Caki2 (cell line): ENCODE measurements at places on chromosomes 2 and 18. TPM values are rescaled to one million over a fixed set of nuclear protein-coding genes. Genes with fewer than 3 reads are reported as not detected.
A peak's percentile ranks its signal among the peaks of the same experiment; 100 is the strongest.

- DNase-seq: no peak
Observed at GRCh38 chr2:151165105-151165684, 96.5 kb downstream of the RBM43 start.

GRCh38 chr2:72144632-72145288, 2.9 kb downstream of the CYP26B1 start:
- peak; percentile 84 for DNase-seq

DNA sequence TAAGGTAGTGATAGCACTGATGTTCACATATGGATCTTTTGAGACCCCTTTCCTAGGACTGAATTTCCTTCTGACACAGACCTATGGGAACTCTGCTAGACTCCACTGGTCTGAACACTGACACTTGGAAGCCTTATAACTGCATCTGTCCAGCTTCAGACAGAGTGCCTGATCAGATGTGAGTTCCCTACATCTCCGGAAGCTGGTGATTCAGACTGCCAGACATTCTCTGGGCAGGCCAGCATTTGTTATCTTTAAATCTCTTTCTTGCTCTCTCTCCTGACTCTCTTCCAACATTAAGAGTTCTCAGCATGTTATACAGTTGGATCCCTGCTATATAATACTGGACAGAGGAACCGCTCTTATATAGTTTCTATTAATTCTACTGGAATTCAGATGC, 408.5 kb downstream of the ZEB2 start:
- DNase-seq: no peak

- DNase-seq: no peak
Observed at GRCh38 chr2:231684314-231685223, 23.8 kb upstream of the PTMA start.

DNA sequence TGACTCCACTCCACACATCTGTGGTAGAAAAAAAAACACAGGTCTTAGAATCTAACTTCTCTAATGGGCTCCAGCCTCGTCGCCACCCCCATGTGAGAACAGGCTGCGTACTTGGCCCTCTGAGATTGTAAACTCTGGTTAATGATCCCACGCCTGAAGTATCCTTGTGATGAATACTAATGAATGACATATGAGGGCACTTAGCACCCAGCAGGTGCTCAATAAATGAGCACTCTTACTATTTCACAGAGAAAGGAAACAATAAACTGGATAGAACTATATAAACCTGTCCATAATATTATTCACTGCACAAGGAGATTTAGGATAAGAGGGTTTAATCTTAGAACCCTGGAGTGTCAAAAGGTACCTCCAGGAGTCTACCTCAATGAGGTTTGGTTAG, 310.1 kb upstream of the HNRNPA3 start:
- DNase-seq: no peak

RIT2 gene
- not detected in 2 replicates for total RNA-seq

- DNase-seq: no peak
Observed at GRCh38 chr2:45895241-45895861, 243.9 kb downstream of the PRKCE start.

DNA sequence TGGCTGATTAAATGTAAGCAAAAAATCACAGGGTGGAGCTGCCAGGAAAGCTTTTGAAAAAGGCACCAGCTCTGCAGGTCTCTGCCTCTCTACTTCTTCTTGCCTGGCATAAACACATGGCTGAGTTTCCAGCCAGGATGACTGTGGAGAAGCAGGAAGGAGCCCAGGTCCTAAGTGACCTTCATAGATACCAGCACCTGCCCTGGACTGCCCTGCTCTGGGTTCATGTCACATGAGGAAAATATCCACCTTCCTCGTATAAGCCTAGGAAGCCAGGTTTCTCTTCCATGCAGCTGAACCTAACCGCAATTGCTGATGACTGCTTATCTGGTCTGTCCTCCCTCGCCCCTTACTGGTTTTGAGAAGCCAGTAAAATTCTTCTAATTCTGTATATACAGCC, 47.8 kb upstream of the CREB1 start:
- no peak for DNase-seq

DNA sequence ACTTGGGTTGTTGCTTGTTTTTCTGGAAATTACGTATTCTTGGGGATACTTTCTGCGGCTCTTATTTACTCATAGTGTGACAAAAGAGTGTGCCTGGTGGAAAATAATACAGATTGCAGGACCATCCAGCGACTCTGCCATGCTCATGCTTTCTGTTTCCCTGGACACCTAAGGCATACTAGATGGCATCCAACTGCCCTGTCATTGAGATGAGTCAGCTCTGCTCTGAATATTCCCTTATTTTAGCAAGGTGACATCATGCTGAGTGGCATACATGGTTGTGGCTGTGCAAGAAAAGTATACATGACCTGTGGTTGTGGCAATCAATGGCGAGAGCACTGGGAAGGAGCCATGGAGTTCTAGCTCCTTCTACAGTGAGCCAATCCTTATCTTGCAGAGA, 471.0 kb downstream of the TMEM182 start:
- peak; percentile 17 for DNase-seq

DNA sequence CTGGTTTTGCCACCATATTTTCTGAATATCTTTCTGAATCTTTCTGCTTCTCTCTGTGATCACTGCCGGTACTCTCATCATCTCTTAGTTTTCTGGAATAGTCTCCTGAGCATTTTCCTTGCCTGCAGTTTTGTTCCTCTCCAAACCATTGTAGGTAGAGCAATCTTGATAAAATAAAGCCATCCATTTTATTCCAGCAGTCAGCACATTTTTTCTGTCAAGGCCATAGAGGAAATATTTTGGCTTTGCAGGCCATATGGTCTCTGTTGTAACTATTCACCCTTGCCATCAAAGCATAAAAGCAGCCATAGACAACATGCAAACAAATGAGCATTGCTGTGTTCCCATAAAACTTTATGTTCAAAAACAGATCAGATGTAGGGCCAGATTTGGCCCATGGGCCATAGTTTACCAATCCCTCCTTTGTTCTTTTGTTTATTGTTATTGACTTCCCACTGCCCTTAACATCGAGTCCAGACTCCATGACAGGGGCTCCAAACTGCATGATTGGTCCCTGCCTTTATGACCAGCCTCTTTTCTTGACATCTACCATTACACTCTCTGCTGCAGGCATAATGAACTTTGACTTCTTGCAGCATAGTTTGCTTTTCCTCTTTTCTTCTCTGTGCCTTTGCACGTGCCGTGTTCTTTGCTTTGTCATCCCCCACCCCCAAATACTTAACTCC, 29.8 kb downstream of the TMEM87B start:
- DNase-seq: no peak

SAG gene
- not detected in 2 replicates for total RNA-seq

GRCh38 chr18:39604836-39605235, 2039.2 kb upstream of the CELF4 start:
- DNase-seq: no peak

GRCh38 chr18:37532917-37533316, 32.7 kb downstream of the CELF4 start:
- DNase-seq: no peak

DNA sequence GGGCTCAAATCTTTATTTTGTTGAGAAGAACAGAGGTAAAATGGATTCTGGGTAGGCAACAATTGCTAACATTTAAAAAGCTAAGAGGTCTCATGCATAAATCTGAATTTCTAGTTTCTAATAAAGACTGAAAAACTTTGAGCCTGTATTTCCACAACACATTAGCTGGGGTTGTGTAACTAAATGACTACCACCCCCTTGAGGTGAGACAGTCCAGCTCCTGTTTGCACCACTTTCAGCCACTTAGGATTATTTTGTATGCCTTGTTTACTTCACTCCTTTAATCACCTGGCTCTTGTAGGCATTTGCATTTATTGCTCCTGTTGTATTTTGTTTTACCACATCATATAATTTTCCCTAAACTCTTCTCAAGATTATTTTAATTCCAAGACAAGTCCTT, 376.6 kb downstream of the PTH2R start:
- no peak for DNase-seq

FEV gene
- not detected in 2 replicates for total RNA-seq

GRCh38 chr2:44969936-44970335, 28.4 kb downstream of the SIX3 start:
- DNase-seq: no peak

DNA sequence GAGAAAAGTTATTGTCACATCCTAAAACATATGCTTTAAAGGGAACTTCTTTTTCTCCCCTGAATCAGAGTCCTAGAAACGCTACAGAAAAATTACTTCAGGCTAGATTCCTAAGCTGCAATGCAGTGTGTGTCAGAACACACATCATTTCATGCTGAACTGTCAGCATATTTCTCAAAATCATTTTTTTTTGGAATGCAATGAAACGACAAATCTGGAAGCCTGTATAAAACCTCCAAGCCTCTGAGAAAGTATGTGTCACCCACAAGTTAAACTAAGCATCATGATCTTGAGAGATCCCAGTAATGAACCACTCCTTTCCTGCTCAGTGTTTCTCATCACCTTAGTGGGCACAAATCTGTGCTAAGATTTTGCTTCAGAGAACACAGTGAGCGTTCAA, 276.2 kb downstream of the ZNF521 start:
- no peak for DNase-seq

DNA sequence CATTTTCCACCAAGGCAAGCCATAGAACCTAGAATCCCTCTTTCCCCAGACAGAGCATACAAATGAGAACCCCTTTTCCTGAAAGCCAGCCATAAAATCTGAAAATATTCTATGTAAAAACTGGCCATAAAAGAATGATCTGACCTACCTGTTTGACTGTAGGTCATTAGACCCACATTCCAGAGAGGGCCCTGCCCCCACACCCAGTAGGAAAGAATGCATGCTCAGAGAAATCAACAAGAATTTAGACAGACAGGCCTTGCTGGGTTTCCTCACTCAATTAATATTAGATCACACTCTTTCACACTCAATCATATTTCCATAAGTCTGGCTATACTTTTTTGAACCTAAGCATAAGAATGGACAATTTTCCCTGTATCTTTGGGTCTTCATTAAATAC, 929.5 kb downstream of the ERBB4 start:
- no peak for DNase-seq

DNA sequence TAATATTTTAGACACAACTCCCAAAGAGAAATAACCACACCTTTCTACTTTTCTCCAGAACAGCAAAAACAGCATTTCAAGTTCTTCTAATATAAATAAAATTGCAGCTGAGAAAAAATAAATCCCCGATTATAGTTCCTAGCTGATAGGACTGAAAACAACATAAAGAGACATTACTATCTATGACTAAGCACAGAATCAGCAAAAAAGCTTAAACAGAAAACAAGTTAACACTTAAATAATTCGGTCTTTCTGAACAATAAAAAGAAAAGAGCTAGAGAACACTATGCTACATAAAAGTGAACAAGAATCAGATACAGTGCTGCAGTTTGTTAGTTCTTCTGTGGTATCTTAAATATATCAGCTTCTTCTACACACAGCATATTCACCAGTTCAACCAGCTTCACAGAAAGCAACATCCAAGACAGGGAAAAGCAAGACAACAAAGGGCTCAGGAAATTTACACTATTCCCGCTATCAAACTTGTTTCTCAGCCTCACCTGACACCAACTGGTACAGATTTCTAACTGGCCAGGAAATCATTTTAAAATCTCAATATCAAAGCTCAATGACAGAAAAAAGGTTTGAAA, 28.6 kb downstream of the FEZ2 start:
- DNase-seq: no peak

GRCh38 chr2:132690664-132691303, 20.8 kb upstream of the LYPD1 start:
- no peak for DNase-seq

DNA sequence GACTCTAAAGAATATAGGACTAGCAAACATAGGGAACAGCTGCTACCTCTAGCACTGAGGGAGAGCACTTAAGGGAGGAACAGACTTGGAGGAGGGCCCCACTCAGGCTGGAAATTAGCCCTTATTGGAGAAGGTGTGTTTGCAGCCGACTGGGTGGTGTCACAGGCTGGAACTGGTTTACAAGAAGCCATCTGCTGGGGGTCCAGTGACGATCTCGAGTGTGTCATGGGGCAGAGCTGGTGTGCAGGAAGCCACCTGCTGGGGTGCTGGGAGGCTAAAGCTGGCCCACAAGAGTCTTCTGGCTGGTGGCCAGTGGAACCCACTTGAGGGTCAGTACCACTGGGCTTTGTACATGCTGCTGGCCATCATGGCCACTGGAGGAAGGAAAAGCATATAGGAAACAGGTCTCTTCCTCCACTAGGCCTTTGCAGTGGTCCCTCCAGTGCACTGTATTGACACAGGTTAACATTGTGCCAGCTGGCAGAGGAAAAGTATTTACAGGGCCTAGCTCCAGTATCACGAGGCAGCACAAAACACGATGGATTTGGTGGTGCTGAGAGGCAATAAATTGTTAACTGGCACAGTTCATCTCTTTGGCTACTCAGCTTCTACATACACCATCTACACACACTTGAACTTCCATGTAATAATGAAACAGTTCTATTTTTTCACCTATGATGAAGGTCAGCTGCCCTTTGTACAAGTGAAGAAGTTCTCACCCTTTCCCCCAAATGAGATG, 43.6 kb downstream of the MAP3K20 start:
- DNase-seq: no peak

DNA sequence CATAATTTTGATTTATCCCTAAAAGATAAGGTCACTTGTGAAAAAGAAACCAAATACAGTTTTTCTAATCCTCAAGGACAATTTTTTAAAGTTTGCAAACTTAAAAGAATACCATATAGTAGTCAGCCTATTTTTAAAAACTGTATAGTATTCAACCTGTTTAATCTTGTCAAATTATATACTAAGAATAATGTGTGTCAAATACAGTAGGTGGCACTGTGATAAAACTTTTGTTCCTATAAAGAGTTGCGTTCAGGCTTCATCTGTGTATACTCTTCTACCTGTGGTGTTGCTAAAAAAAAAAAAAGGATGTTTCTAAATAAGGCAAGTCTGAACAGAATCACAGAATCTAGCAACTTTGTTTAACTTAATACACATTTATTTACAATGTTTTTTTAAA, 68.6 kb downstream of the CCDC138 start:
- no peak for DNase-seq

DNA sequence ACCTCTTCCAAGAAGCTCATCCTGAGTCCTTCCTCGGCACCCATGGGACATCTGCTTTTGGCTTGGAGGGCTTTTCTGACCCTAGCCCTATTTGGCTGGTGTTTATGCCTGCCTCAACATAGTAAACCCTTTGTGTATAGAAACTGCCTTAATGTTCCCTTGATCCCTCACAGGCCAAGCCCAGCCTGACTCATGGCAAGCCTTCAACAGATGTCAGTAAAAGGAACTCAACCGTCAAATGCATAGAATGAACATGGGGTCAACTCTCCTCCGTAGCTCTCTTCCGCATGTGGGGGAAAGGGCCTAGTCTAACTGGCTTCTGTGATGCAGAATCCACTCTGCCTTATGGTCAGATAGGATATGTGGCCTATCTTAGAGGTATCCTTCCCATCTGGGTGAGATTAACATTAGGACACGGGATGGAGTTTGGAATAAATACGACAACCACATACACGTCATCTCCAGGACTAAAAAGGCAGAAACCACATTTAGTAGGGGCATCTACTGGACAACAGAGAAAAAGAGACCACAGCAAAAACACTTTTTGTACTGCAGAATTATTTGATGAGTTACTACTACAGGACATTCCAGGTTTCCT, 2.5 kb upstream of the NPAS2 start:
- DNase-seq: peak; percentile 19

PLEK gene
- total RNA-seq: 1.2 and 4.3 TPM in 2 replicates
